ENCODE measurements at places on chromosomes 1 and 21. TPM values are rescaled to one million over a fixed set of nuclear protein-coding genes. Genes with fewer than 3 reads are reported as not detected.

Gene NTRK1
- total RNA-seq, result not detected

GRCh38 chr21:30695956-30696355 lies 22.6 kb downstream of the KRTAP21-3 start:
- DNase-seq, result no peak

GRCh38 chr1:156892190-156893047 lies 1.1 kb upstream of the PEAR1 start:
- DNase-seq, result peak; percentile 95

DNA sequence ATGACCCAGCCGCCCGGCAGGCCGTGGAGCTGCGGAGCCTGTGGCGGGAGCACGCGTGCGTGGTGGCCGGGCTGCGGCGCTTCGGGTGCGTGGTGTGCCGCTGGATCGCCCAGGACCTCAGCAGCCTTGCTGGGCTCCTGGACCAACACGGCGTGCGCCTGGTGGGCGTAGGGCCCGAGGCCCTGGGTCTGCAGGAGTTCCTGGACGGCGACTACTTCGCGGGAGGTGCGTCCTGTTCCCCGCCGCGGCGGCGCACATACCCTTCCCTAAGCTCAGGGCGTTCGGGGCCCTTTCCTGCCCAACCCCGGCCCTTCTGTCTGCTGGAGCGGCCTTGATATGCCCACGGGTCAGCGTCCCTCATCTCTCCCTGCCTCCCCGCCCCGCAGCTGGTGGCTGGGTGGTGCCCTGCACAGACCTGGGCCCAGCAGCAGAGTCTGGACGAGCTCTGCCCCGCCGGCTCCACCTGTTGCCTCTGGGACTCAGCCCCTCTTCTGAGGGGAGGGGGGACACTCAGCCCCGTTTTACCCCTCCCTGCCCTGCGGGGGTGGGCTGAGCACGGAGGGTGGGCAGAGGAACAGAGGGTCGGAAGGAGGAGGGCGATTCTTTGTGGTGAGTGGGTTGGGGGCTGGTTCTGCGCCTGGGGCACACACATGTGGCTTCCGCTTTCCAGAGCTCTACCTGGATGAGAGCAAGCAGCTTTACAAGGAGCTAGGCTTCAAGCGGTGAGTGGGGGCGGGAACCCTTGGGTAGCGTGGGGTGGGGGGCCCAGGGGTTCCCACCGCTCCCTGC lies 688 bp downstream of the PRXL2B start:
- no peak for DNase-seq

DNA sequence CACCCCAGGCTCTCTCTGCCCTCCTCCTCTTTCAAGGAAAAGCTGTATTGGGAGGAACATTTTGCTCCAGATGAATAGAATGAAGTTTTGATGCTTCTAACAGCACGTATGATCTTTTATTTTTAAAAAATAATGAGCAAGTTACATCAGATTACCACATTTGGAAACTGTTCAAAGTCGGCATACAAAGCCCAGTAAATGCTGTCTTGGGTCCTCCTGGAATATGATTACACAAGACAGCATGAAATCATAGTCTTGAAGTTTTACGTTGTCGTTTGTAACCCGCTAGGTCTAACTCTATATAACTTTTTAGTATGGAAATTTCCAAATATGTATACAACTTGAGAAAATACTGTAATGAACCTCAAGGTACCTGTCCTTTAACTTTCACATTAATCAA lies 385.6 kb downstream of the HLX start:
- peak; percentile 73 for DNase-seq

All from lung (tissue), 17 donors.